Right renal pelvis (tissue), 4 donors: ENCODE measurements at places on chromosomes 7 and 10. TPM values are rescaled to one million over a fixed set of nuclear protein-coding genes. Genes with fewer than 3 reads are reported as not detected.

ACHE gene
- 7.1 TPM for polyA plus RNA-seq

CCDC3 gene
- 10.7 TPM for polyA plus RNA-seq

RARRES2 gene
- 54.5 TPM for polyA plus RNA-seq

CD36 gene
- polyA plus RNA-seq, result 35.0 TPM

HOXA2 gene
- 9.5 TPM for polyA plus RNA-seq

GHRHR gene
- polyA plus RNA-seq, result 0.37 TPM

CYP26C1 gene
- 0.05 TPM for polyA plus RNA-seq

GIMAP5 gene
- 5.7 TPM for polyA plus RNA-seq

TYW1B gene
- 3.2 TPM for polyA plus RNA-seq

IMPDH1 gene
- 31.5 TPM for polyA plus RNA-seq

FEZF1 gene
- polyA plus RNA-seq, result not detected

MSS51 gene
- 3.1 TPM for polyA plus RNA-seq

SLC13A1 gene
- polyA plus RNA-seq, result 18.8 TPM

FBXO24 gene
- 2.2 TPM for polyA plus RNA-seq

FAM53B gene
- polyA plus RNA-seq, result 21.4 TPM

FAM25C gene
- not detected for polyA plus RNA-seq

OGDHL gene
- polyA plus RNA-seq, result 38.1 TPM

GDF10 gene
- 2.1 TPM for polyA plus RNA-seq

HUS1 gene
- 17.7 TPM for polyA plus RNA-seq

OR6B1 gene
- polyA plus RNA-seq, result not detected

ERCC6 gene
- polyA plus RNA-seq, result 17.7 TPM

ADRA2A gene
- 3.4 TPM for polyA plus RNA-seq
